ENCODE measurements at places on chromosomes 3 and 15.

DNA sequence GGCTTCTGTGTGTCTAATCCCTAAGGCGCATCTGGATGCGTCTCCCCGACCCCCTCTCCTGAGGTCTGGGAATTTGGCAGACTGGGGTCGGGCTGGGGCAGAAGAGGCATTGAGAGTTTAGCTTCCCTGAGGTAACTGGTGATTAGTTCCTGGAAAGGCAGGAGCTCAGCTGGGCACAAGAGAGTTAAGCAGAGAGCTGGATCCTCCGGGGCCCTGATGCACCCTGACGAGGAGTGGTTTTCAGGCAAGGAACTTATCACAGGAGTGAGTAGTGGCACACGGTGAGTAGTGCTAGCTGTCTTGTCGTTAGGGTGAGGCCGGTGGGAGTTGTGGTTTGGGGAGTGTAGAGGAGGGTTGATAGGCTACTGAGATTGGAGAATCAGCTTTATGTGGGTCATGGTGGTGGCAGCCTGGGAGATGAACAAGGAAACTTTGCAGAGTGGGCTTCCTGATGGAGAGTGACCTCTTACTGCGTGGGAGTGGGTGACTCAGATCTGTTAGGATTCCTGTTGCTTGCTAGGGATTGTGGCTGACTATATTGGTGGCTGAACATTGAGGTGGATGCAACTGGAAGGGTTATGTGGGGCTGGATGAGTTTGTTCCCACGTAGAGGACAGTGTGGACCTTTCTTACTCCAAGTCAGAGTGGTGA is 897 bp downstream of the RAD54L2 start:
- peak; percentile 32 for DNase-seq

GRCh38 chr3:171441381-171441780 is 18.8 kb downstream of the TNIK start:
- DNase-seq, result no peak

GRCh38 chr3:8458238-8458661 is 43.4 kb upstream of the LMCD1 start:
- no peak for DNase-seq

DNA sequence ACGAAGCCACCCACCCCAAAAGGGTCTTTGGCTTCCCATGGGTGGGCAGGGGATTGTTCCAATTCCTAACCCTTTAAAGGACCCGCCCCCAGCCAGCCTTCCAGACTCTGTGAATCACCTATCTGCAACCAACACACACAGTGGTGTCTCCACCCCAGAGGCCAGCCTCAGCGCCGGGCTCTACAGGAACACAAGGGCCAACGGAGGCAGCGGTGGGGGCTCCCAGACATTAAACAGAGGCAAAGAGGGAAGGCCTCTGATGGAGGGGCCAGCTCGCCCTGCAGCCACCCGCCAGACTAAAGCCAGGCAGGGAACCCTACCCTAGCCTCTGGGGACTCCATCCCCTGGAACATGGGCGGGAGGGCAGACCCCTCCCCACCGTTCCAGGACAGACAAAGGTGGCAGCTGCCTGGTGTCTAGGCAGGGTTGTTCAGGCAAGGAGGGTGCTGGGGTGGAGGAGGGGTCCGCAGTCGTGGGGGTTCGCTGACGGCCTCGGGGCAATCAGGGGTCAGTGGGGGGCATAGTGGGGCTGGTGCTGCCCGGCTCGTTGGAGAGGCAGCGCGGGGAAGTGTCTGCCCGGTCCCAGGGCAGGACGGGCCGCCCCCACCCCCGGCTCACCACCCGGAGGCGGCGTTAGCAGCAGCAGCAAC is 448 bp downstream of the SHISA5 start:
- no peak for DNase-seq

DNA sequence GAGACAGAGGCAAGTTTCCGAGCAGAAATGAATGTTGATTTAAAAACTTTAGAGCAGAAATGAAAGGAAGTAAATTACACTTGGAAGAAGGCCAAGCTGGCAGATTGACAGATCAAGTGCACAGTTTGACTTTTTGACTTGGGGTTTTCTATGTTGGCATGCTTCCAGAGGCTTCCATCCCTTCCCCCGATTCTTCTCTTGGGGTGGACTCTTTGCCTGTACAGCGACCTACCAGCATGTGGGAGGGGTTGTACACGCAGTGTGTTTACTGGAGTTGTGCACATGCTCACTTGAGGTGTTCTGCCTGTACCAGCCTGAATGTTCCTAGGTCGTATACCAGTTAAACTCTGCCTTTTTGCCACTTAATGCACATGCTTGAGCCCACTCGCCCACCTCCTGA is 701.5 kb upstream of the GBE1 start:
- no peak for DNase-seq

DNA sequence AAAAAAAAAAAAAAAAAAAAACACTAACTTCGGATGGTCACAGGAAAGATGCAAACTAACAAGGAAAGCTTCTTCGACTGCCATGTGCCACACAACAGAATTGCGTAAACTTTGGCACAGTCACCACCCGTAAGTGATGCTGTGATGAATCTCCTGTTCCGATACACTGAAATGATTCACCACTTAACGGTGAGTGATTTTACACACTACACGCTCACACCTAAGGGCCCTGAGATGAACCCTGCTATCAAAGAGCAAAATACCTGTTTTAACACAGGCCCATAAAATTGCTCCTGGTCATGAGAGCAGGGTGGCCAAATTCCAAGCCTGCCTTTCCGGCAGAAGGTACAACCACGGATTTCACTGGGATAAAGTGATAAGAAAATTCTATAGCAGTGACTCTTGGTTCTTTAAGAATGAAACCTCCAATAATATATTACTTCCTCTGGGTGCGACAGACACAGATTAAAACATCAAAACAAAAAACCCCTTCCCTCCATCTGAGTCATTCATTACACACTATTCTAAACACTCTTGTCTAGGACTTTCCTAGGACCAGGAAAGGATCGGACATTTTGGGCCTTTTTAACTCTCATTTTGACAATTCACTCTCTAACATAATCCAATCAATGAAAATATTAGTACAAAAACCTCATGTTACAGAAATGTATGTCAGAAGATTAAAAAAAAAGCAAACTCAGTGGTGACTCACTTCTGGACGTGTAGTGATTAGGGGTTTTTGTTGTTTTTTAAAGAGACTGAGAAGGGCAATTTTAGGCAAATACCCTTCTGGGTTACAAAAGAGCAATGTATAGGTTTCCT is 28.3 kb downstream of the LRIG1 start:
- DNase-seq, result no peak

GRCh38 chr3:177830411-177830849 is 633.1 kb upstream of the TBL1XR1 start:
- DNase-seq, result no peak

DNA sequence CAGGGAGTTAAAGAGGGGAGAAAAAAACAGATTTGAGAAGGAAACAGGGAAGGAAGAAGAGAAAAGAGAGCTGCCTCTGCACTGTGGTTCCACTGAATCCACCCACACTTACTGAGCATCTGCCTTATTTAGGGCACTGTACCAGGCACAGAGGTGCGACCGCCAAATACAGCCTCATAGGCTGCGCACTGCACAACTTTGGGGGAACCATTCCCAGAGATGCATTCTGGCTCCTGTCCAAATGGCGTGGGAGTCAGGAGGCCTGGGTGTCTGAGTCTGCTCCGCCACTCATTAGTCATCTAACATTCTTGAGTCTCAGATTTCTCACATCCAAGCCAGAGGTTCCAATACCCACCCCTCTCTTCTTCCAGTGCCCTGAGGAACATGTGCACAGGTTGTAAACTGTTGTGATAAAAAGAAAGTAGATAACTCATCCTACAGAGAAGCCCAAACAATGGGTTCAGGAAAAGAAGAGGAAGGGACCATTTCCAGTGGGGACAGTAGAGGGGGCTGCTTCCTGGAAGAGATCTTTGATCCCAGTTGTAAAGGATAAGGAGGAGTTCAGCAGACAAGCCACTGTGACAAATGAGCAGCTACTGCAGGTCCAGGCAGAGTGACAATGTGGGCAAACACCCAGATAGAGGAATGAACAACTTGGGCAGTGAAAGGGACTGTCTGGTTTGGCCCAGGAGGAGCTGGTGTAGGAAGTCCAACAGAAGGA is 254.6 kb downstream of the UACA start:
- no peak for DNase-seq

DNA sequence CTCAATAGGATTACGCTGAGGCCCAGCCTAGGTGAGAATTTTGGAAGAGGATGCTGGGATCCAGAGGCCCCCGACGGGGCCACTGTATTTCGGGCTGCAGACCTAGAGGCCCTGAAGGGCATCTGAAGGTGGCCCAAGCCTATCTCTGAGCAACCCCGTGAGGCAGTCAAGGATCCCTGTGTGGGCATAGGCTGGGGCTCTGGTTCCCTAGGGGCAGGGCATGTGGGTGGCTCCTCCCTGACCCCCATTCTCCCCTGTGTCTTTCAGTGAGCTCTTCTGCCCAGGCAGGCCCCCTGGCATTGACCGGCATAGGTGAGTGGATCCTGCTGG is 216.0 kb downstream of the SNRPN start:
- no peak for DNase-seq

GRCh38 chr15:52246686-52247431 is 48.7 kb downstream of the MYO5C start:
- no peak for DNase-seq

DNA sequence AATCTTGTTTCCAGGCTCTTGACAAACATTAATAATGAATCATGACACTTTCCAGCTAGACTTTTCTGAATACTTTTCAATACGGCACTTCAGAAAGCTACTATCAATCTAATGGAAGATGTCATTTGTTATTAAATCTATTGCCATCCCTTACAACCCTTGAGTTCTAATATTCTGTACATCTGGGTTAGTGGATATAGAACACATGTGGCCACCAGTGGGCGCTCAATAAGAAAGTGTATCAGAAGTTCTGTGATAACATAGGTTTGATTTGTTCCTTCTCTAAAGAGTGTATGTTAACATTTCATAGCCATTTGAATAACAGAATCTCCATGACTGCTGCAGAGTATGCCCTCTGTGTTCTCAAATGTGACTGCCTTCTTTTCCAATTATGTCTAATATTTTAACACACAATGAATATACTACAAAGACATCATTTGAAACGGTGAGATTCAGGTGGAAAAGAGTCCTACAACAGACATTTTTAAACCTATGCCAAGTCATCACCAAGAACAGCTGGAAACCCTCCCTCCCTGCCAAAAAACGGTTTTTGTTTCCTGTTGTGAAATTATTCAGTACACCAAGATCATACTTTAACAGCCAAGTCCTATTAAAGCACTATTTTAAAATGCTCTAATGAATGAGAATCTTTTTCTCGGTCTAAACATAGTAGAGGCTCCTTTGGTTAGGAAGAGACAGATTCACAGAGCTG is 22.2 kb downstream of the ALDH1A2 start:
- DNase-seq, result no peak

DNA sequence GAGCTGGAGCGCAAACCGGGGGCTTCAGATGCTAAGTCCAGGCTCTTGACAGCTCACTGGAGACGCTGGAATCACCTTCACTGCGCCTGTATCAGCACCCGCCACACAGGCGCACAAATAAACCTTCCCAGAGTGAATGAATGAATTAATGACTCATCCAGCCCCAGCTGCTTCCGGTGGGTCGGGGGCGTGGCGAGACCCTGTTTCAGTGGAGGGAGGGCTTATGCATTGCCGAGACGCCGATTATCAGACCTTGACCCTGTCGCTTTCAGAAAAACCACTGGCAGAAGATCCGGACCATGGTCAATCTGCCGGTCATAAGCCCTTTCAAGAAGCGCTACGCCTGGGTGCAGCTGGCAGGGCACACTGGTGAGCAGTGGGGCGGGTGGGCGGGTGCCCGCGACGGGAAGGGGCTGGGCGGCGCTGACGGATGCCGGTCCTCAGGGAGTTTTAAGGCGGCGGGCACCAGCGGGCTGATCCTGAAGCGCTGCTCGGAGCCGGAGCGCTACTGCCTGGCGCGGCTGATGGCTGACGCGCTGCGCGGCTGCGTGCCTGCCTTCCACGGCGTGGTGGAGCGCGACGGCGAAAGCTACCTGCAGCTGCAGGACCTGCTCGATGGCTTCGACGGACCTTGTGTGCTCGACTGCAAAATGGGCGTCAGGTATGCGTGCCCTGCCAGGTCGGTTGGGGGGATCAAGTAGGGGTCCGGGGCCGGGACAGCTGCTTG is 7.7 kb downstream of the ITPKA start:
- no peak for DNase-seq

- no peak for DNase-seq
Measured at GRCh38 chr15:40869686-40870085, 4.3 kb downstream of the RHOV start.

DNA sequence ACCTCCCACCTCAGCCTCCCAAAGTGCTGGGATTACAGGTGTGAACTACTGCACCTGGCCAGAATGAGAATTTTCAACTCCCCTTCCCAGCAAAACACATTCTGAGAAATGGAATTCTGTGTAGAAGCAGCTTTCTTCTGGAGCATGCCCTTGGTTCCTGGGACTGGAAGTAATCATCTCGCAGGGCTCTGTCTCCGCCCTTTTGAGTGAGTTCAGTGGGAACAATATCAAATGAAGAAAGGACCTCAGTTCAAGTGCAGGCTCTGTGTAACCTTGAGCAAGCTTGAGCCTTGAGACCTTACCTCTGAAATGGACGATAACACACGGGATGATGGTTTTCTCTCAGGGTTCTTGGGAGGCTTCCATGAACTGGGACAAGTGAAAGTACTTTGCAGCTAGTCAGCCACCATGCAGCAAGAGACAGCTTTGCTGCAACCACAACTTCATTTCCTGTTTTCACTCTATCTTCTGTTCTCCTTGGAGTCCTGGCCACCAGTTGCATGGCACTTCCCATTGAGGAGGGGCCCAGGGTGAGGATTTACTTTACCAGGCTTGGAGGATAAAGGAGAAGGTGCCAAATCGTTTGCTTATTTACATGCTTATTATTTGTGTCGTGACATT is 35.7 kb upstream of the IGF1R start:
- no peak for DNase-seq

GRCh38 chr3:134937256-134938028 is 142.4 kb downstream of the EPHB1 start:
- no peak for DNase-seq

GRCh38 chr3:160564949-160565441 is 376 bp downstream of the KPNA4 start:
- no peak for DNase-seq

GRCh38 chr3:52248165-52248541 is 2.6 kb downstream of the PPM1M start:
- DNase-seq, result no peak

GRCh38 chr3:183591881-183592521 is 36.5 kb upstream of the KLHL6 start:
- DNase-seq, result no peak

GRCh38 chr15:95353512-95353911 is 977.0 kb upstream of the NR2F2 start:
- no peak for DNase-seq

- DNase-seq, result no peak
Measured at GRCh38 chr15:85973584-85974347, 105.9 kb upstream of the AGBL1 start.

GRCh38 chr15:90414408-90415028 is 26.5 kb downstream of the IQGAP1 start:
- DNase-seq, result no peak

- no peak for DNase-seq
Measured at GRCh38 chr3:1404270-1404962, 311.6 kb downstream of the CNTN6 start.

DNA sequence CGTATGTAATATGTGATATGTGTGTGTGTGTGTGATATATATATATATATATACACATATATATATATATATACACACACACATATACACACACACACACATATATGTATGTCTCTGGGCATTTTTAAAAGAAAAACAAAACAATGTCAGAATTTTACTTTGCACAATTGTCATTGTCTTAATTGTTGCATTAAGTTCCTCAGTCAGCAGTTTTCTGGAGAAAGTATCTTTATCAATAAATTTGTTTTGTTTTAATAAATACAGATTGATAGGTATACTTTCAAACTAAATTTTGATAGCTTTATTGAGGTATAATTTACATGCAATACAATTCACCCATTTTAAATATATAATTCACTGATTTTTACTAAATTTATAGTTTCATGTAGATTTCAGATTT is 62.9 kb upstream of the SENP5 start:
- DNase-seq, result no peak
